T-helper 2 cell (primary cell): ENCODE measurements at places on chromosomes 5 and 9.
A peak's percentile ranks its signal among the peaks of the same experiment; 100 is the strongest.

DNA sequence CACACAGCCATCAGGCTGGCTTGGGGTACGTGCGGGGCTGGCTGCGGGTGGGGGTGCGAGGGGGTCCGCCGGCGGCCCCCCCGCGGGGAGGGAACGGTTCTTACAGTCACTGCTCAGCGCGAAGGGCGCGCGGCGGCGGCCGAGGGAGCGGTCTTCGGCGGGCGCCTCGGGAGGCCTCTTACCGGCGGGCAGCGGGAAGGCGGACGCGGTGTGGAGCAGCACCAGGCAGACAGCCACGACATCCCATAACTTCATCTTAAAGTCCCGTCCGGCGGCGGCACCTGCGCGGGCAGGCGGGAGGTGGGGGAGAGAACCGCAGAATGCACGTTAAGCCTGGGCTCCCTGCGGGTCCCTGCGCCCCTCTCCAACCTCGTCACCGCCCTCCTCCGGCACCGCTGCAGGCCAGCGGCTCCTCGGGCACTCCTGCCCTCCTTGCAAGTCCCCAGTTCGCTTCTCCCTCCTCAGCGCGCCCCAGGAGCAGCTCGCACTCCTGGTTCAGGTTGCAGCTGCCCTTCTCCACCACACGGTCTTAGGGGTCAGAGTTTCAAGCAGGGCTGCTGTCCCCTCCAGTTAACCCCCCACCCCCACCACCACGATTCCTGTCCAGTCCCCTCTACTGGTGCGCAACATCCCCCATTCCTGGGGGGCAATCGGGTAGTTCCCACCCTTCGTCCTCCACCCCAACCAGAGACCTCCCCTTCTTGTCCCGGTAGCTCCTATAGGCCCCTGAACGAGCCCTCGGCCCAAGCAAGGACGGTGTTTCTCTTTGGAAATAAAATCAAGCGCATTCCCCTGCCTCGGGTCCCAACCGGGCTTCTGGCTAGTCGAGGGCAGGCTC lies 5.1 kb downstream of the GDNF start:
- no peak for DNase-seq

- DNase-seq: no peak
Observed at GRCh38 chr9:77877976-77878375, 153.6 kb downstream of the GNAQ start.

GRCh38 chr9:120383611-120383998 lies 196.4 kb downstream of the CDK5RAP2 start:
- DNase-seq: no peak

GRCh38 chr9:75046725-75047345 lies 18.7 kb upstream of the CARNMT1 start:
- DNase-seq: no peak

DNA sequence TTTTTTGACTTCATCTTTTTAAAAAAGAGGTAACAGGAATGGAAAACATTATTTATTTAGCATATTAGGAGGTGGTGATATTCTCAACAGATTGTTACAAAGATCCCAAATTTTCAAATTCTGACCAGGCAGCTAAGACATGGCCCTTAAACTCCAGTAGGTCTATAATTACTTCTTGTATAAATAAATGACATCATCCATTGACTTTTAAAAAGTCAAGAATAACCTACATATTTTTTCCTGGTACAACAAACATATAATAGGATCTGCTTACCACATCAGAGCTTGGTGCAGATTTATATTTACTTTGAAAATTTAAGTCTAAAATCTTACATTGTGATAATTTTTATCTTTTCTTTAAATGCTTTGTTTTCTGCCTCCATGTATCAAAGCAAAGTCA lies 92.2 kb upstream of the TRPM3 start:
- no peak for DNase-seq

GRCh38 chr9:132451276-132451675 lies 41.3 kb downstream of the CFAP77 start:
- peak; percentile 33 for DNase-seq

DNA sequence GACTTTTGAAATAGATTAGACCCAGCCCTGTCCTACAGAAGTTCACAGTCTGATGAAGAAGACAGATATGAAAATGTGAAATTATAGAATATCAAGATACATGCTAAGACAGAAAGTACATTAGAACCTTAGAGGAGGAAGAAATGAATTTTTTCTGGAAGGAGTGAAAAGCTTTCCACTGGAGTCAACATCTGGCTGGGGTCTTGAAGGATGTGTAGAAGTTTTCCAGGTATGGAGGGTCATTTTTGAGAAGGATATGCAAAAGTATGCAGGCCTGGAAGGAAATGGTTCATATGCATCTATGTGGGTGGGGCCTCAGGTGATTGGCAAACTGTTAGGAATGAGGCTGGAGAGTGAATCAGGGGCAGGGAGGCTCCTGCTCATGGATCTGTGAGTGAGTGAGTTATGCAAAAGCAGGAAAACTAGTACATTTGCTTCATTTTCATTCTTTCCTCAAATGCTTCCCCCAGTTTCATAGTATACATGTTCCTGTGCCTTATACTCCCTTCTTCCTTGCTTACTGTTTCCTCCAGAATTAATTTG lies 142.3 kb downstream of the GRIA1 start:
- no peak for DNase-seq

DNA sequence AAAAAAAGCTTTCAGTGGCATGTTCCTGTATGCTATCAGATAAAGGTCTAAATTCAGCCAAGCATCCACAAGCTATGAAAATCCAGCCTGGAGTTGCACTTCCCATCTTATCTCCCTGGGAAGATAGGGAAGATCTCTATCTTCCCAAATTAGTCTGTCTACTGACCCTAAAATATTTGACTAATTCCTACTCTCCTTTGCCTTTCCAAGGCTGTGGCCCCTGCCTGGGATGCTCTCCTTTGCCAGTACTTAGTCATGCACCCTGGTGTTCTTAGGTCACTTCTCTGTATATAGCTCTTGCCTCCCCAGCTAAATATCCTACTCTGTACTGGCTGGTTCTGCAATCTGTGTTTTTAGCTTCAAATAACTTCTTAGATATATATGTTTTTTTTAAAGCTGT lies 44.0 kb upstream of the PLPP1 start:
- DNase-seq: no peak

DNA sequence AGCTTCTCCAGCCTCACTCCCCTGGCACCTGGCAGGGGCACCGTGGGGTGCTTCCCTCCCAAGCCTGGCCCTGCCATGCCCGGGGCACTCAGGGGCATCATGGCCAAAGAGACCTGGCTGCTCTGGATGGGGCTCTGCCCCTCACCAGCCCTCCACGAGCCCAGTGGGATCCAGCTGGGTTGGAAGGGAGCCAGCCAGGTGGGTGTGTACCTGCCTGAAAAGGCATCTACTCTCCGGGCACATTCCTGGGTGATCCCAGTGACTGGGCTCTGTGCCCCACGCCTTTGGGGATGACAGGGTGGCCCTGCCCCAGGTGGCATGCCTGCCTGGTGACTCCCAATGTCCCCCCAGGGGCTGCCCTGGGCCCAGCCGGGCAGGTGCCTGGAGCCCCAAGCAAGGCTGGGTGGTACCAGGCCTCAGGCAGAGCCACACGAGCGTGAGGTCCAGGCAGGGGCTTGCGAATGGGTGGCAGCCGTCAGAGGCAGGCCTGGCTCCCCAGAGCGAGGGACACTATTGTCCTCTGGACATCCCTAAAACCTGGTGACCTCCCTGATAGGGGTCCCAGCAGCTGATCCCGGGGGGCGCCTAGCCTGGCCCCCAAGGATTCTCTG lies 777 bp downstream of the GPSM1 start:
- DNase-seq: no peak

DNA sequence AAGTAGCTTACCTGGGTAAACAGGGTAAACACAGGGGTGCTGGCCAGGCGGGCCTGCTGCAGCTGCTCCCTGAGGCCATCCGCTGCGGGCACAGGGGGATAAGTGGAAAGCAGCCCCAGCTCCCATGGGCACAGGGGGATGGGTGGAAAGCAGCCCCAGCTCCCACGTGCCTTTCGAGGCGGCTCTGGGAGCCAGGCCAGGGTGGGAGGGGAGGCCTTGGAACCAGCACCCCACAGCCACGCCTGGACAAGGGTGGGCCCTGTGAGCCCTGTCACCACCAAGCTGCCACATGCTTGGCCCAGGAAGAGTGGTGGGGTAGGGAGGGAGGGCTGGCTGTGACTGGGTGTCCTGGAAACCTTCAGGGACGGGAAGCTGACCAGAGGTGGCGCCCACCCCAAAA lies 7.8 kb upstream of the CARD9 start:
- no peak for DNase-seq

DNA sequence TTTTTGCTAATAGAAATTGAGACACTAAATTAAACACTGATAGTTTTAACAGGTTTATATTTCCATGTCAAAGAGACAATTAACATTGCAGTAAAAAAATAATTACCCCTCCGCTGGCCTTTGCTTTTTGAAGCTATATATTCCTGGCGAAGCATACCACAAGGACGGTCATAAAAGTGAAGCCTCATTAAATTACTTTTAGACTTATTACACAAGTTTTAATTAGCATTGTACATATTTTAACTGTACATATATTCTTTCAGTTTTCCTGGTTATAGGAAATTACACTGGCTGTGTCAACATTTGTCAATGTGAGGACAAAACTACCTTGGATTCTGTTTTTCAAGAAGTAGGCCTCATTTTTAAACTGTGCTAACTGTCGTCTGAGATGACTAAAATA lies 1.2 kb downstream of the CDKN2A start:
- DNase-seq: no peak

- DNase-seq: no peak
Observed at GRCh38 chr5:132052520-132052919, 7.9 kb upstream of the IL3 start.

DNA sequence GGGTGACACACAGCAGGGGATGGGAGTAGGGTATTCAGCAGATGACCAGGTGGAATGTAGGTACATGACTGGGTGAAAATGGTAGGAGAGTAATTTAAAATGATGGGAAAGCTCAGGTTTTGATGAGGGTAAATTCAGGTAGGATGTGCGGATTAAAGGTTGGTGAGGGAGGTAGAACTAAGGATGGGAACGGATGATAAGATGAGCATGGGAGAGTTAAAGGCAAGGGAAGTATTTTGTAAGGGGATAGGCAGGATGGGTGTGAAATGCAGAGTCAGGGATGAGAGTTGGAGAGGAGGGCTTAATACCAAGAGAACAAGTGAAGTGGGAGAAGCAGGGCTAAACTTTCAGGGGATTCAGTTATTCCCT lies 1.5 kb downstream of the TLN1 start:
- DNase-seq: no peak

- DNase-seq: no peak
Observed at GRCh38 chr9:112540800-112541199, 54.2 kb downstream of the KIAA1958 start.

GRCh38 chr5:180494510-180495181 lies 467 bp downstream of the CNOT6 start:
- DNase-seq: peak; percentile 56

- DNase-seq: no peak
Observed at GRCh38 chr5:19975795-19976194, 12.2 kb downstream of the CDH18 start.
